Fibroblast of the aortic adventitia (primary cell): ENCODE measurements at places on chromosomes 5 and 9.

GRCh38 chr5:180046656-180047055 lies 24.9 kb downstream of the RNF130 start:
- no peak for DNase-seq

GRCh38 chr5:128436749-128437188 lies 101.3 kb downstream of the FBN2 start:
- peak; percentile 35 for DNase-seq

DNA sequence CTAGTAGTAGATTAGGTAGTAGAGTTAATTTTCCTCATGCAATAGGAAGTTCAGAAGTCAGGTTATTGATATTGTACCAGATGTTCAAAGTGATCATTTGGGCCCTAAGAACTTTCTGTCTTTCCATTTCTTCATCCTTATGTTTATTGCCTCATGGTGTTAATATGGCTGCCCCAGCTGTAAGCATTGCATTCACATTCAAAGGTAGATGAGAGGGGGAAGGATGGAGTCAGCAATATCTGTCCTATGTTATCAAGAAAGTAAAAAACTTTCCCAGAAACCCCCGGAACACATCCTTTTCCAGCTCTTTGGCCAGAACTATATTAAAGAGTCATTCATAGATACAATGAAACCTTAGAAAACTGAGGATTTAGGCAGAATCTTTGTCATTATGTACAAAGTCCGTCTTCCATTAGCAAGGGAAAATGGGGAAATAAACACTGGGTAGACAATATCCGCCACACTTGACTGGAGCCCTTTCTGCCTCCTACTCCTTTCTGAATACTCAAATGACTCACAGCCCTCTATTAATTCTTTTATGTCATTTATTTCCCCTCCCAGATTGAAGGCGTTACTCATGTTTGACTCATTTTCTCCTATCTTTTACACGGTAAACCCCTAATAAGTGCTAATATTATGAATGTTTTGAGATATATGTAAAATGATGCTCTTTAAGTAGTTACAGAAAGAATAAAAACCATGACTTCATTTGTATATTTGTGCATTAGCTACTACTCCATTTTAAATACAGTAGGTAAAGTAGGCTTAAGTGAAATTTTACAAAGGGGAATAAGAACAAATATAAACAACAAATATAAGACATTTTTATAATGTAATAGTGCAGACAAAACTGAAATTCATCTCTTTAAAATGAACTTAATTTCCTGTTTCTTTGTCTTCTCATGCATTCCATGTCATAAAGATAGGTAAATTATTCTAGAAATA lies 127.6 kb downstream of the SLF1 start:
- peak; percentile 38 for DNase-seq

GRCh38 chr9:112487008-112487798 lies 576 bp downstream of the KIAA1958 start:
- DNase-seq, result peak; percentile 36

- DNase-seq, result peak; percentile 84
These were observed 38.4 kb downstream of the EGR1 start for GRCh38 chr5:138503487-138504270.

- peak; percentile 47 for DNase-seq
These were observed at the start of gene NRG2 for GRCh38 chr5:140042643-140043507. Gene NRG2, minus strand, starts transcription at chr5:140043299.

DNA sequence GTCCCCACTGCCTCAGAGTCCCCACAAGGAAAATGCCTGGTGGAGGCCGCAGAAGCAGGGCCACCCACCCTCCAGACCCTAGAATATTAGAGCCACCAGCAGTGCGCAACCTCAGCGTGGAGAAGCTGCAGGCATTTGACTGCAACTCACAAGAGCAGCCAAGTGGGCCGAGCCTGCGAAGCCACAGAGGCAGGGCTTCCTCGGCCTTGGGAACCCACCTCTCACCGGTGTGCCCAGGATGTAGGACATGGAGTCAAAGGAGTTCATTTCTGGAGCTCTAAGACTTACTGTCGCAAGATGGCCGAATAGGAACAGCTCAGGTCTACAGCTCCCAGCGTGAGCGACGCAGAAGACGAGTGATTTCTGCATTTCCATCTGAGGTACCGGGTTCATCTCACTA lies 397.9 kb upstream of the PIK3R1 start:
- no peak for DNase-seq

DNA sequence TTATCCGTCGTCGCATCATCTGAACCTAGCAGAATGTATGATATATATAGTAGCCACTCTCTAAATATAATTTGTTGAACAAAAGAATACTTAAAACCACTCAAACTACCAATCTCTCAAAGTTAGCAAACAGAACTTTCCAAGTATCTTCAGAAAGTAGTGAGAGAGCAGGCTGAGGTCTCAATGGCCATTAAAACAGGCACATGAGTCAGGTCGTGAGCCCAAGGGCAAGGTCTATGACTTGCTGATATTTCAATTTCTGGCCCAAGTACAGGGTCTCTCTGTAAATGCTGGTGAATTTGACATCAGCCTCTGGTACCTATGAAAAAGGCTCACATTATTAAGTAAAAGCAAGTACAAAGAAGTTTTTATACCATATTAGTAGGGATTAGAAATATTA lies 95.1 kb downstream of the GPR21 start:
- DNase-seq, result no peak

DNA sequence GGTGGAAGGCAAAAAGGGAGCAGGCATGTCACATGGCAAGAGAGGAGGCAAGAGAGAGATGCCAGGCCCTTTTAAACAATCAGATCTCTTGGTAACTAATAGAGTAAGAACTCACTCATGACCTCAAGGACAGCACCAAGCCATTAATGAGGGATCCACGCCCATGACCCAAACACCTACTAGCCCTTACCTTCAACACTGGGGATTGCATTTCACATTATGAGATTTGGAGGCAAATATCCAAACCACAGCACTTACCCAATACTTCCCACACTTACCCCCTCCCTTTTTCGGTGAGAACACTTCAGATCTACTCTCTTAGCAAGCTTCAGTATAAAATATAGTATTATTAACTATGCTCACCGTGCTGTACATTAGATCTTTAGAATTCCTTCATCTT lies 41.9 kb downstream of the ZNF354A start:
- no peak for DNase-seq

GRCh38 chr9:22855980-22856379 lies 409.4 kb downstream of the DMRTA1 start:
- DNase-seq, result no peak

- DNase-seq, result no peak
These were observed 169.7 kb downstream of the MPDZ start for GRCh38 chr9:13109781-13110180.

- DNase-seq, result no peak
These were observed 464.0 kb downstream of the PTPRD start for GRCh38 chr9:10148796-10149195.

DNA sequence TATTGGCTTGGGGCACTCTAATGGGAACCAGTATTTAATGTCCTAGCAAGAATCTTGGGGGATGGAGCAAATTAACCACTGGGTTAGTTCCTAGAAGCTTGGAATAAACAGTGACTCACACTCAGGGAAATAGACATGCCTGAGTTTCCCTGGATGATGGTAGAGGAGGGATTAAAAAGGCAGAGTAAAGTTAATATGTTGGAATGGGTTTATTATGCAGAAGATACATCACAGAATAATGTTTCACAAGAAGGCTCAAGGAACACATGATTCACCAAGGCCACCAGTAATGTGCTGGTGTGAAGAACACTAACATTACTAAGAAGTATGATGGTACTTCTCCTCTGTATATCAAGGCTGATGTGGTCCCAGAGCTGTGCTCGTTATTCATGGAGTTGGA lies 752.9 kb upstream of the SEMA6A start:
- no peak for DNase-seq

GRCh38 chr9:21804331-21804730 lies 1.9 kb downstream of the MTAP start:
- DNase-seq, result no peak

GRCh38 chr5:162052676-162053075 lies 14.9 kb upstream of the GABRG2 start:
- no peak for DNase-seq

- DNase-seq, result no peak
These were observed 39.2 kb downstream of the ARRDC3 start for GRCh38 chr5:91343916-91344315.

- no peak for DNase-seq
These were observed 47.0 kb downstream of the OLFM1 start for GRCh38 chr9:135134268-135135022.

GRCh38 chr5:107616213-107616612 lies 54.5 kb downstream of the EFNA5 start:
- no peak for DNase-seq

- DNase-seq, result no peak
These were observed 17.0 kb upstream of the ISOC1 start for GRCh38 chr5:129077433-129078075.

DNA sequence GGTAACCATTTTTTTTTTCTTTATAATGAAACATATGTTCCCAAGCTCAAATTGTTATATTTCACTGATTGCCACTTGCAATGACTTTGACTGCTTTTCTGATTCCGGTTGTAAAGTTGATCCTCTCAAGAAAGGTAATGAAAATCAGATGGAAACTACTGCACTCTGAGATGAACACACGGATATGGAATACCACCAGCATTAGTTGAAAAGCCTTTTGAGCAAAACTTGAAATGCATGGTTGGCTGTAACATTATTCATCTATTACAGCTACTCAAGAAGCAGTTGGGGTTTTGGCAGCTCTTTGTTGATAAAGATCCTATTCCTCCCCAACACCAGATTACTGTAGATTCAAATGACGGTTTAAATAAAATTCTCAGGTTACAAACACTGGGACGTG lies 591.6 kb upstream of the DMAC1 start:
- DNase-seq, result peak; percentile 32

- no peak for DNase-seq
These were observed 32.8 kb downstream of the PDGFRB start for GRCh38 chr5:150122536-150123481.

- no peak for DNase-seq
These were observed 279.2 kb downstream of the PIK3R1 start for GRCh38 chr5:68494771-68495170.

DNA sequence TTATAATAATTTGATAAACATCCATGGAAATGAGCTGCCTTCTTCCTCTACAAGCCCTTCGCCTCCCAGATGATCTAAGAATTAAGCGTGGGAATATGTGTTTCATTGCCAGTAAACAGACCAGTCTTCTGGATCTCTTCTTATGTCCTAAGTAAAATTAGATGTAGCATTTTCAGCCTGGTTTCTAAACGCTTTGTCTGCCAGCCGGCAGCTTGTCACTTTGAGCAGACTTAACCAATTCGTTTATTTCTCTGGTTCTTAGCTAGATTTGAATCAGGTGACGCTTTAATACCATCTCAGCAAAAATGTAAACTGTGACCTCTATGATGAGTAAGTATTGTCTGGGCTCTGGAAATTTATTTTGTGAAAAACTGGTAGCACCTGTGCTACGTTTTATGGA lies 380.6 kb upstream of the NUDT12 start:
- no peak for DNase-seq

DNA sequence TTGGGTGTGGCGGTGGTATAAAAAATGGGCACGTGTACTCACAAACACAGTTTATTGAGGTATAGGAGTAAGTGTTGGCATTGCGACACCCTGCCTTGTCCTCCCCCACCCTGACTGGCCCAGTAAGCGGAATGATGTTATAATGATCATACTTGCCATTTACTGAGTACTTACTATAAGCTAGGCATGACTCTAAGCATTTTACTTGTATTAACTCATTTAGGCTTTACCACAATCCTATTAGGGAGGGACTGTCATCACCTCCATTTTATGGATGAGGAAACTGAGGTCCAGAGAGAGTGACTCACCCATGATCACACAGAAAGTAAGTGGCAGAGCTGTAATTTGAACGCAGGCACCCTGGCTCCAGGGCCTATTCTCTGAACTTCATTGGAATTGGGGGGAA lies 2.3 kb downstream of the SMIM3 start:
- DNase-seq, result peak; percentile 67

DNA sequence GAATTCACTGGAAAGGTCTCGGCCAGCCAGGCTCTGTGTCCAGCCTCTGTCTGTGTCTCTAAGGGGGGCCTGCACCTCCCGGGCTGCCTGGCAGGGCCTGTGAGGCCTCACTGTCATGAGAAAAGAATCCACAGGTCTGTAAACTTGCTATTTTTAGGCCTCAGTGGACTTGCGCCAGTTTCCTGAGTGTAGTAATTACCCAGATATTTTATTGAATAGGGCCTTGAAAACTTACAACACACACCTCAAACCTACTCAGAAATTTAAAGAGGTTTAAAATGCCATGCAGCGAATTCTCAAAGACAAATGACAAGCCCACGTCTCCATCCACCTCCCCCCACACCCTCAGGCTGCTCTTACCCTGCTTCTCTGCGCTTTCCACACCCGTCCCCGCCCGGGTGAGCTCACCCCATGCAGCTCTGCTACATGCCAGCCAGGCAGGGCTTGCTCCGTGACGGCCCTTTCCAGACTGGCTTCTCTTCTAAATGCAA lies 8.8 kb upstream of the TENT4A start:
- DNase-seq, result peak; percentile 91

DNA sequence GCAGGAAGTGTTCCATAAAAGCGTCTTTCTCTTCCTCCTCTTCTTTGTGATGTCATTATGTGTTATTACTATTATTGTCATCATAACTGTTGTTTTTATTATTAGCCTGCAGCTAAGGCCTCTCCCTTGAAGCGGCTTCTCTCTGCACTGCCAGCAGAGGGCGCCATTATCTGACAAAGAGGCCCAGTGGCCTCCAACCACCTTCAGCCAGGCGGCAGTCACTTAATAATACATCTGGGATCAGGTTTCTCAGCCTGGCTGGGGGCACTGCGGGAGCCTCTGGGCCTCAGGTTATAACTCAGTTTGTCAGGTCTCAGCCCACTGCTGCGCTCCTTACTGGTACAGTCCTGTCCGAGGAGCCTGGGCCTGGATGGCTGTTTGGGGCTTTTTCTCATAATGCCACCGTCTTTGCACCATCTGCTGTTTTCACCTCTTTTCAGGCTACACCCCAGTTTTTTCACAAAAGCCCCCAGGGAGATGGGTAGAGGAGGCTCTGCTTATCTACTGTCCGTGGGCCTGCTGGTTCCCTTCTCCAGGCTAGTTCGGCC lies 281.9 kb downstream of the NSG2 start:
- DNase-seq, result peak; percentile 80

DNA sequence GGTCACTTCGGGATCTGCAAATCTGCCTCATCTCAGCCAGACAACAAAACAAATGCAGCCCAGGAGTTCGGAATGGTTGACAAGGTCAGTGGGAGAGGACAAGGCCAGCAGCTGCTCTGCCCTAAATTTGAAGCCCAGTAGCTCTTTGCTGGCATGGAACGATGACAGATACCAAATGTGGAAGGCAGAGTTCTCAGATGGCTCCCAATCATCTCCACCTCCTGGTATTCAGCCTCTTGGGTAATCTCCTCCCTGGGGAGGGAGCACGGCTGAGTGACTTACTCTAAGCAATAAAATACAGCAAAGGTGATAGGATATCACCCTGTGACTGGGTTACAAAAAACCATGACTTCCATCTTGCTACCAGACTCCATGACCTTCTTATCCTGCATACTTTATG lies 172.8 kb downstream of the ENTREP1 start:
- no peak for DNase-seq
